ENCODE measurements at places on chromosomes 5 and 9.

GRCh38 chr9:92952906-92953610 is 5.7 kb downstream of the FGD3 start:
- no peak for DNase-seq

DNA sequence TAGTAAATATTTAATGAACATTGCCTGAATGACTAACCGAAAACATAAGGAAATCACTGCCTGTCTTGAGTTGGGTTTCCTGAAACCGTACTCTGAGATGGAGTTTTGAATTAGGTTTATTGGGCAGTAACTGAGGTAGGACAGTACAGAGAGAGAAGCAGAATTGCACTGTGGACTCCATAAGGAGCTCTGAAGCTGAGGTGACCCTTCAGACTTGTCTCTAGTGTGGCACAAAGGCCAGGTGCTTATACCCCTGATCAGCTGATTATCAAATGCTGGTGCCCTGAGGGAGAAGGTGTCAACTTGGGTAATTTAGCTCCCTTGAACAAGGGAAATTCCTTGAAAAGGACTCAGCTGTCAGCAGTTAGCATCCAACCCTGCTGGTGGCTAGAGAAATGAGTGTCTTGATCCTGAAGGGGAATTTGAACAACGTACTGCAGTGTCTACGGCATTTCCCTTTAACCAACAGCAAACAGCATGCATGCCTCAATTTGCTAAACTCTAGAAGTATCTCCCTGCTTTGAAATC is 135.0 kb upstream of the SMARCA2 start:
- no peak for DNase-seq

- DNase-seq: no peak
Observed at GRCh38 chr9:80906728-80907127, 782.6 kb downstream of the TLE1 start.

GRCh38 chr9:20070336-20070735 is 281.5 kb upstream of the SLC24A2 start:
- DNase-seq: no peak

- no peak for DNase-seq
Observed at GRCh38 chr9:128081056-128081455, 13.0 kb downstream of the SLC25A25 start.

- no peak for DNase-seq
Observed at GRCh38 chr9:134226221-134226930, 62.0 kb upstream of the RNU6ATAC start.

GRCh38 chr5:35233601-35234000 is 3.3 kb upstream of the PRLR start:
- no peak for DNase-seq

DNA sequence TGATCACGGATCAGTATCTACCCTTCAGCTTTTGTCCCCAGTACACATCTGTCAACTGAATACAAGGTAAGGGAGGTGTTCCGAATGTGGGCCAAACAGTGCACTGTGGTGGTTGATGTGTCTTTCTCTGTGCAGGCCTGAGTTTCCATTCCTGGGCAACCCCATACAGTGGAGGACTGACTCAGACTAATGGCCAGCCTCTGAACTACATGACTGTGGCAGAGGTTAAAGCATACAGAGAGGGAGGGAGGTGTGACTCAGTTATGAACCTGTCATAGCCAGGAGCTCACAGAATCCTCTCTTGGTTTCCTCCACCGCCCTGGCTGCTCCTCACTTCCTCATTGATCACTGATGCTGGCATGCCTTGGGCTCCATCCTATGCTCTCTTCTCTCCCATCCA is 136.4 kb upstream of the TAS2R1 start:
- no peak for DNase-seq

- DNase-seq: no peak
Observed at GRCh38 chr5:48192-48591, 43.8 kb upstream of the PLEKHG4B start.

- no peak for DNase-seq
Observed at GRCh38 chr5:158344376-158344775, 485.4 kb upstream of the CLINT1 start.

- no peak for DNase-seq
Observed at GRCh38 chr9:72945391-72945790, 7.5 kb downstream of the ALDH1A1 start.

- DNase-seq: no peak
Observed at GRCh38 chr9:132457504-132458236, 47.7 kb downstream of the CFAP77 start.

GRCh38 chr9:19162956-19163355 is 35.7 kb upstream of the PLIN2 start:
- DNase-seq: no peak
